ENCODE measurements at places on chromosomes 12 and 14.

GRCh38 chr12:89856431-89856830 is 147.8 kb upstream of the ATP2B1 start:
- no peak for DNase-seq

- DNase-seq: no peak
Measured at GRCh38 chr12:65443038-65443437, 164.6 kb downstream of the MSRB3 start.

- peak; percentile 28 for DNase-seq
Measured at GRCh38 chr14:61471297-61472005, 150.1 kb downstream of the PRKCH start.

DNA sequence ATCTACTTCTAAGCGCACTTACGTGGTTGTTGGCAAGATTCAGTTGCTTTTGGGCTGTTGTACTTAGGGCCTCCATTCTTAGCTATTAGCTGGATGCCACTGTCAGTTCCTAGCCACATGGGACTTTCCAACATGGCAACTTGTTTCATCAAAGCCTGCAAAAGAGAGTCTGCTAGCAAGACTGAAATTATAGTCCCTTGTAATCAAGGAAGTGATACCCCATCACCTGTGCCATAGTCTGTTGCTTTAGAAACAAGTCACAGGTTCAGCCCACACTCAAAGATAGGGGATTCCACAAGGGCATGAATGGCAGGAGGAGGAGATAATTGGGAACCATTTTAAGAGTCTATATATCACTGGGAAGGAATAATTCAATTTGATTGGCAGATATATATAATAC is 27.1 kb upstream of the SLC17A8 start:
- no peak for DNase-seq

- no peak for DNase-seq
Measured at GRCh38 chr12:4286228-4286627, 12.7 kb downstream of the CCND2 start.

- no peak for DNase-seq
Measured at GRCh38 chr12:5455045-5455444, 23.1 kb downstream of the NTF3 start.

GRCh38 chr12:19434538-19434937 is 4.8 kb upstream of the AEBP2 start:
- peak; percentile 65 for DNase-seq
